ENCODE measurements at places on chromosomes 5 and 9.

DNA sequence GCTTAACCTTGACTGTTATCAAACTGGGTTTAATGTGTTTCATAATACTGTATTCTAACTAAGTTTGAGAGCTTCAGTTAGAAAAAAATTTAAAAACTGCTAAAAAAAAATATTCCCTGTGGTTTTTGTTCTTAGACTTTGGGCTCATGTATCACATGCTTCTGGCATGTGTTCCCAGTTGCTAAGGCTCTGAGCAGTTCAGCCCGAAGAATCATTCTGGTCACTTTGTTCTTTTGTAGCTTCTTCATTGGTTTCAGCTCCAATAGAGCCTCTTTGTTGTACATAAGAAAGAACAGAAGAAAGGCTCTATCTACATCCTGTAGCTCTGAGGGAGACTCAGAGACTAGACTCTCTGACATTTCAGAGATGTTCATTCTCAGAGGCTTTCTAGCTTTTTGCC lies 25.6 kb downstream of the KCNN2 start:
- no peak for DNase-seq

DNA sequence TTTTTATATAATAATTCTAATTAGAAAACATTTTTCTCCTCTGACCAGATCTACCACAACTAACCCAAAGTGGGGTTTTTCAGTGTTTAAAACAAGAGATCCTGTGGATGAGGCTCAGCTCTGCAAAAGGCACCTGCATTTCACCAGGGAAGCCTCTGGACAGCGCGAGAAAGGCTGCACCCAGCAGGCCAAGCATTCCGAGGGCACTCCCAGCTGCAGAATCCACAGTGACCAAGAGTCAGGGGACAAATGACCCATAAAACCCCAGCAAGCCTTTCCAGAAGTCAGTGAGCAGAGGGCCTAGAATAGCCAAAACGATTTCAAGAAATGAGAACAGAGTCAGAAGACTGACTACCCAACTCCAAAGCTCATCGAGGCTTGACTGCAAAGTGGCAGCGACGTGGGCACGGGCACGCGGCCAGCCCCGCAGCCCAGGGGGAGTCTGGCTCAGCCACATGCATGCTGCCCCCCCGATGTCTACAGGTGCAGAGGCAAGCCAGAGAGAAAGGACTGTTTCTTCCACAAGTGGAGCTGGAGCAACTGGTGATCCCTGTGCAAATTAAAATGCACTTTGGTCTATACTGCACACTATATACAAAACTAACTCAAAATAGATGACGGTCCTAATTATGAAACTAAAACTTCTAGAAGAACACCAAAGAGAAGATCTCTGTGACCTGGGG lies 26.2 kb downstream of the TPPP start:
- DNase-seq: no peak

- DNase-seq: no peak
These were observed 2.1 kb upstream of the TRMO start for GRCh38 chr9:97924386-97924785.

DNA sequence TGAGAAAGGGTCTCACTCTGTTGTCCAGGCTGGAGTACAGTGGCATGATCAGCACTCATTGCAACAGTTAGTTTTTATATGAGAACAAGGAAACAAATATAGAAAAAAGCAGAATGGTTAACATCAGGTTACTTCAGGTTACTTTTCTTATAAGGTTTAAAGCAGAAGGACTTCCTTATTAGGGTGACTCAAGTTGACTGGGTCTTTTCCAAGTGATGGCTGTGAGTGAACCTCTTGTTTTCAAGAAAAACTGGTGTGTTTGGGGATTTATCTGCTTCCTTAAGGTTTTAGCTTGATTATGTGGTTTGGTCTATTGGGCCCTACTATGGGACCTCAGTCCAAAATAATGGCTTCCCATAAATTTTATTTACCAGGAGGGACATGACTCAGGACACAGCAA lies 99.2 kb downstream of the ARRDC3 start:
- DNase-seq: no peak

GRCh38 chr9:21477466-21477865 lies 4.6 kb downstream of the IFNE start:
- no peak for DNase-seq

GRCh38 chr9:84397822-84398221 lies 57.3 kb upstream of the SLC28A3 start:
- DNase-seq: no peak

DNA sequence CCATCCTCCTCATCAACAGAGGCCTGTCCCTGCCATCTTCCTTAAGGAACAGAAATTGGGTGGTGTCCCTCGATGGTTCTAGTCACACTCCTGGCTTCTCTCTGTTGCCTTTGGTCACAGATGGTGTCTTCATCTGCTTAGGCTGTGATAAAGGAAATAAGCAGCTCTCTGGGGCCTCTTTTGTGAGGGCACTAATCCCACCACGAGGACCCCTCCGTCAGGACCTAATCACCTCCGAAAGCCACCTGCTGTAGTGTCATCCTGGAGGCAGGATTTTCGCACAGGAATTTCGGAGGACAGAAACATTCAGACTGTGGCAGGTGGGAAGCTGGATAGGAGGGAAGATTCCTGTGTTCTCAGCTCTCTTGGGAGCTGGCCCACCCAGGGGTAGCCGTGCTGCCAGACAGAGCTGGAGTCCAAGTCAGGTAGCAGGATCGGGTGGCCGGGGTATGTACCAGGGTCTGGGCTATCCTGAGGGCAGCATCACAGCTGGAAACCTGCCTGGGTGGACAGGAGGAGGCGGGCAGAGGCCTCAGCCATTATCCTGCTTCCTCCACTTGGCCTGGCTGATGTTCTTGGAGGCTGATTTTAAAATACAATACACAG lies 59.5 kb downstream of the ANKRD33B start:
- DNase-seq: no peak

- no peak for DNase-seq
These were observed 756 bp downstream of the VAV2 start for GRCh38 chr9:133991214-133991921.

DNA sequence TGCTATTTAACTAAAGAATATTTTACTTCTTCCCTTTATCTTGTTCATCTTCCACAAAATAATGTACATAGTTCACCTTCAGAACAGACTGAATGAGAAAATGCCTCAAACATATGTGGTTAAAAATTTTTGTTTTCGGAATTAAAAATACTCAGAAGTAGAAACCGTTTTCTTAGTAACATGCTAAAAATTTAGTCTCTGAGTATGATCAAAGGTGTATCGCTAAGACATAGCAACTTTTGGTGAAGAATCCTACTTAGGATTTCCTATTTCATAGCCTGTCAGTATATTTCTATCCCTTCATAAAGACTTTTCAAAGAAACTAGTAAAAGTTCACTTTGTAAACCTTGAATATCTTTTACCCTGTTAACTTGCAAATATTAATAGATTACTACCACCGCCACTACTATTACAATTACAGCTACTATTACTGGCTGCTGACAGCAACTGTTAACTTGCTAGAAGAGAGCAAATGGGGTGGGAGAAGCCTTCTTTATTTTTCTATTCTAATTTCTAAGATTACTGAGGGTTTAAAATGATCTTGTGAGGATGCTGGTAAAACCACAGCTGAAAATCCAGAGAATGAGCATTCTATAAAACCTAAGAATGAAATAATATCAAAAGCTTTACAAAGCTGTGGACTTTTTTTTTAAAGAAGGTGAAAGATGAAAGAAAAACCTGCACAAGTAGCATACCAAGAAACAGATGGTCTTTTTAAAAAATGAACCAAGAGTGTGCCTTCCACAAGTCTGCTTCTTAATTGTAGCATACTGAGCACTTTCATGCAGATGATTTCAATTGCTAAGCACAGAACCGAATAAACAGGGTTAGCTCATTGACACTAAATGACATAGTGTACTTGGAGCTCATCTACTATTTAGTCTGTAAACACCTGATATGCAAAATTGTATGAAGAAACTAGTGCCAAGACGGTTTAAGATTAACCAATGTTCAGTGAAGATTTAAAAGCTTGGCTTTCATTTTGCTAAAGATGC lies 246.3 kb upstream of the EFNA5 start:
- no peak for DNase-seq

DNA sequence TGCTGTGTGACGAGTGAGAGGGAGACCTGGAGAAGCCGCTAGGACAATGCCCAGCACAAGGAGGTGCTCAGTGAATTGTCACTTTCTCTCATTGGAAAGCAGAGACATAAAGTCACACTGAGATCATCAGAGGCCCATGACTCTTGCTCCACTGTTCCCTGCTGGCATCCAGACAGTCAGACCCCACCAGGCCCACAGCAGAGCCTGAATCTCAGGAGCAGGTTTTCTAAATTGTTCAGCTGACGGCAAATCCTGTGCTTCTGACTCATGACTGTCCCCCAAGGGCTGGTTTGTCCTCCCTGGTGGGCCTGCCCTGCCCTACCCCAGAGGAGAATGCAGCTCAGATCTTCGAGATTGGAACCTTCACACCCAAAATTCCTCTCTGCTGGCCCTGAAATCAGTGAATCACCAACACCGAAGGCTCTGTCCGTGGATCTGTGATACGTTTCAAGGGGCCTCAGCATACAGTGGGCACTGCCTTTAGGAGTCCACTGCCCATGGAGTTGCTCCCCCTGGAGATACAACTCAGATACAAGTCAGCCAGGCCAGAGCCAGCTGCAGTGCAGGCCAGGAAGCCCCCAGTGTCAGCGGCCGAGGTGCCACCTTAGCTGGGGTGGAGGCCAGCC lies 2.7 kb downstream of the PTGES start:
- no peak for DNase-seq

DNA sequence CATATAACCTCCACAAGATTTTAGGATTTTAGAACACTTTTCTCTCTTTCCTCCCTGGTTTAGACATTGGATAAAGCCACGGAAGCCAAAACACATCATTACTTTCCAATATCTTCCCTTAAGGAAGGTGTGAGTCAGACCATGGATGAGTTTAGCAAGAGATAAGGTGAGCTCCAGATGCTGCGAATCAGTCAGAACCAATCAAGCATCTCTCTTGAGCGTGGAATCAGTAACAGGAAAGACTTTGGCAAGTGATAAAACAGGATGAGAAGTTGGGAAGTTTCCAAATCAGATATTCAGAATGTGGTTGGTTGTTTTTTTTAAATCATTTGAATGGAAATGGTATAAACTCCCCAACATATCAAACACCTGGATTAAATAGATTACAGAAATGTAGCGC lies 397.8 kb downstream of the EFNA5 start:
- no peak for DNase-seq

- DNase-seq: no peak
These were observed 56.5 kb downstream of the ADAMTS2 start for GRCh38 chr5:179288809-179289185.

DNA sequence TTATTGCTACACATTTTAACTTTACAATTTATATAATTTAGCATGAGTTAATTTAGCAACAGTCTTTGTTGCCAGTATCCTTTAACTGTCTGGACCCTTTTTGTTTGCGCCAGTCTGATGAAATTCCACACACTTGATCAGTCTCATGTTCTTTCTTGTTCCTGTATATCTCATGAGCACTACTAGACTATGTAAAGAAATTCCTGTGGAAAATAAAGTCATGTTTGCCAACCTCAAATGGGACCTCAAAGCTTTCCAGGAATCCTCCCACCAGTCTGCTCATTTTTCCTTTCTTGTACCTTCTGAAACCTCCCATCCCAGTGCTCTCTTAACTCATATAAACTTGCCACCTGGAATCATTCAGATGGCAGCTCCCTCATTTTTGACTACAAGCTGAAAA lies 8.0 kb downstream of the DMXL1 start:
- no peak for DNase-seq

- no peak for DNase-seq
These were observed 1350.1 kb upstream of the ACO1 start for GRCh38 chr9:31034311-31034710.

GRCh38 chr9:130073373-130073772 lies 19.7 kb downstream of the GPR107 start:
- DNase-seq: no peak

- DNase-seq: no peak
These were observed 64.5 kb upstream of the PPARGC1B start for GRCh38 chr5:149665416-149666175.

DNA sequence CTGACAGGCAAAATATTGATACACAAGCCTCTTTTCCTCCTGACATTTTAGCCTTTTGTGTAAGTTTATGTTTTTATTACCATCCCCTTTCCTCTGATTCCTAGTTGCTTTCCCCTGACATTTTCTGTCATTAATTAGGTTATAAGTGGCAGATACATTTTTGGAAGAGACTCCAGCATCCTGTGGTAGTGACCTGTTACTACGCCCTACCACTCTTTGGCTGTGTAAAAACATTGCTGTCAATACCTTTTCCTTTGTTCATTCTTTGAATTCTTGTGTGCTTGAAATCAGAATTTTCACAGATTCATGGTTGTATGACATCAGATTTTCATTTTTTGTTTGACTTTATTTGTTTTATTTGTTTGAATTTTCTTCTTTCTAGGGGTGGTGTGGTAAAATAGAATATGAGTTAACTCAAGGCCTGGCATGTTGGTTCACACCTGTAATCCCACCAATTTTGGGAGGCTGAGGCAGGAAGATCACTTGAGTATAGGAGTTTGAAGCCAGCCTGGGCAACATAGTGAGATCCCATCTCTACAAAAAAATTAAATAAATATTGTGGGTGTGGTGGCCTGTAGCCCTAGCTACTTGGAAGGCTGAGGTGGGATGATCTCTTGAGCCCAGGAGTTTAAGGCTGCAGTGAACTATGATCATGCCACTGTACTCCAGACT lies 43.4 kb downstream of the UBE2R2 start:
- no peak for DNase-seq

DNA sequence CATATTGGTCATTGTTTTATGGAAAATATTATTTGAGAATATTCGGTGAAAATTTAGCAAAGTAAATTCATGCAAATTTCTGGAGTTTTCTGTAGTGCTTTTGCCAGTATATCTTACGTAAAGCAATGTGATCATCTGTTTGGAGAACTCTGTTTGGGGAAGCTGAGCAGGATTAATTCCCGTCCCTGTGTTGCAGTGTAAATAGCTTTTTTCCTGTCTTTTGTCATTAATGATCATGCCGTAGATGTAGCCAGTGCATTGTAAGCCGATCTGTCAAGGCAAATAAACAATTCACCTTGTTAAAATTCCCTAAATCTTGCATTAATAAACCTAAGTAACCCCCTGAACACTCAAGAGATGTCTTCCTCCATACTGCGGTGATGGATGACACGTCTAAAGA lies 39.2 kb downstream of the PPIC start:
- DNase-seq: no peak

GRCh38 chr5:159040181-159040580 lies 59.5 kb downstream of the EBF1 start:
- no peak for DNase-seq

DNA sequence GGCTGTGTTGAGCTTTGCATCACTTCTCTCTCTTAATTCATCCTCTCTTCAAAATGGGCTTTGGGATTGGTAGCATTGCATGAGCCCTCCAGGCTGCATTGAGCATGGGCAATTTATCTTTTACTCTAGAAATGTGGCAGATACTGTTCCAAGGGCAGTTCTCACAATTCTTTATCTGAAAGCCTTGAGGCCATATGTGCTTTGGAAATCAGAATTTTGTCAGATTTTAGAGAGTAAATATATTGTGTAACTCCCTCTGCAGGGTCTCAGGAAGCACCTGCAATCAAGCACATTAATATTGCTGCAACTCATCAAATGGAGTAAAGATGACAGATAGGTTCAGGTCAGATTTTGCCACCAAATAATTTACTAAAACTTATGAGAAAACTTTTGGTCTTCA lies 17.6 kb downstream of the ALDOB start:
- no peak for DNase-seq

- no peak for DNase-seq
These were observed 58.4 kb downstream of the TTC39B start for GRCh38 chr9:15248621-15249020.

Measured in stimulated activated CD4-positive, alpha-beta T cell treated with anti-CD3 and anti-CD28 coated beads, Interleukin-4, amount 100 ng/mL, for 1 hour (primary cell).